ENCODE measurements at places on chromosomes 7 and 10.

DNA sequence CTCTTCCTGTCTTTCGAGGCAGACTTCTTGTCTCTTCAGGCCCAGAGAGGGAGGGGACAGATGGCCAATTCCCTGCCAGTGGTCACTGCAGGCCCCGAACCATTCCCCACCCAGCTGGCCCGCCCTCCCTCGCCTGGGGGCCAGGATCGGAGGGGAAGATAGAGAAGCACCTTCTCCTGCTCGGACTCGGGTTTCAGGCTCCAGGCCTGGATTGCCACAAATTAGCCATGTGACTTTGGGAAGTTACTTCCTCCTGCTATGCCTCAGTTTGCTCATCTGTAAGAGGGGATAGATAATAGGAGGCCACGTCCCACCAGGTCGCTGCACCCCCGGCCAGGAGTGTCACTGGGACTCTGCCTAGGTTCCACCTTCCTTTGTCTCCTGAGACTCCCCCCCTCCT is 24.8 kb upstream of the PPP2R2D start:
- no peak for DNase-seq

DNA sequence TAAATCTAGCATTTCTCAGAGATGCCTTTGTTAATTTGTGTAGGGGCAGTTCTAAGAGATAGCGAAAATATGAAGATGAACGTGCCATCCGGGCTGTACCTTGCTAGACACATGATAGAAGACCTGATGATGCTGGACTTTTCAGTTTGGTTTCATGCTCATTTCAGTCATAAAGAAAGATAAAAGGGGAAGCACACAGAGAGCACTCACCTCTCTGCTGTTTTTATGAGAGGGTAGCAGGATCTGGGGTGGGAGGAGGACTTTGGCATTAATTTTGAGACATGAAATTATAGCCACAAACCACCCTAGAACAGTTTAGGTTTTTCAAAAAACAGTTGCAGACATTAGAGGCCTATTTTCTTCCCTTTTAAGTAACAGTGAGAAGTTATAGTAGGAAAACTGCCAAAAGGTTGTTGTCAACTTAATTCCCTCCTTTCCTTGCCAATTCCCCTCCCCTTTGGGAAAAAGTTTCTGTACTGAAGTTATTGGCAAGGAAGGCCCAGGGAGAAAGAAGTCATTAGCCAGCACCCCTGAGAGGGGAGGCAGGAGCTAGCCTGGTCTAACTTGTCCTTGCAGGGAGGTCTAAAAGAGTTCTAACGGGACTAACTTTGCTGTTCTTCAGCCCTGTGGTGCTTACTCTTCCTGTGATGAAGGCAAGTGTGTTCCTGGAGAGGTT is 2.6 kb downstream of the ST7 start:
- DNase-seq: no peak

- no peak for DNase-seq
Observed at GRCh38 chr10:124004663-124005004, 88.8 kb downstream of the CHST15 start.

DNA sequence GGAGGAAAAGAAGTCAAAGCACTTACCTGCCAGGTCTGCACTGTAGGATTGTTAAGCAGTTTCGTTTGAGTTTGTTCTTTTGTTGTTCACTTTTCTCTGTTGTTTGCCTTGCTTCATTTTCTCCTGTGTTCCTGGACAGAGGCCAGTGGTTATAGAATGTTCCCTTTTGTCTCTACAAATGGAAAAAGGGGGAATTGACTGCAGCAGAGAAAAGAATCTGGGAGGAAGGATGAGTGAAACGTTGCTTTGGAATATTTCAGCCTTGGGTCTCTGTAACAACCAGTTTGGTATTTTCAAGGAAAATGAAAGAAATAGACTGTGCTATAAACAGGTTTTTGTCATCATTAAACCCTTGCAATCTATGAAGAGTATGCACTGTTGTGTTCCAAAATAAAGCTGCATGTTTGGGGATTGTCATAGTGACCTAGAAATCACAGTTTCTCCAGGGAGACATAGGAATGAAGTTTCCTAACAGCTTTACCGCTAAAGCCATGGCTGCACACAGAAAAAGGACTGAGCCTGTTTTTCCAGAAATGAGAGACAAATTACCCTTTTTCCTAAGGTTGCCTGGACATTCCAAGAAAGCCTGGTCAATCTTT is 60.8 kb upstream of the HABP2 start:
- DNase-seq: no peak

GRCh38 chr7:45902820-45903219 is 14.5 kb downstream of the IGFBP1 start:
- DNase-seq: no peak

GRCh38 chr10:73480158-73480557 is 15.7 kb downstream of the PPP3CB start:
- DNase-seq: no peak

GRCh38 chr7:24924375-24924774 is 55.6 kb downstream of the OSBPL3 start:
- no peak for DNase-seq

DNA sequence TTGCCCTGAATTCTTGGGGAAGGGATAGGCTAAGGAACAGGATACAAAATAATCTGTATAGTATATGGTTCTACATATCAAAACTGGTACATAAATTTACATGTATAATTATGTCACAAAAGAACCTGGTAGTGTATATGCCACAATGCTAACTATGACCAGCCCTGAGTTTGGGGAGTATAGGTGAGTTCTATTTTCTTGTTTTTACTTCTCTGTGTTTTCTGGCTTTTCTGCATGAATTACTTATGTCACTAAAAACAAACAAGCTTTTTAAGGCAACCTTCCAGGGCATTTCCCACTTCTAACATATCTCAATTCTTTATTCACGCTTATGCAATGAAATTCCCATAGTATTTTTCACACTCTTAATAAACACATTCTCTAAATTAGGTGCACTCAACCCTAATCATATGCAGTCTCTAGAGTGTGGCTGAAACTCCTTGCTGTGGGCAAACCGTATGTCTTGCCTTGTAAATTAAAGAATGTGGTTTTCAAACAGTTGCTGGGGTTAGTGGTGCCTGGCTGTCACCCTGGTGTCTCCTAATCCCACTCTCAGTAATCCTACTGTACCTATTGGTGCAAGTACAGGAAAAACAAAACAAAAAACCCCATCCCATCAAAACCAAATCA is 14.0 kb upstream of the INSIG1 start:
- no peak for DNase-seq

GRCh38 chr7:95238252-95238943 is 85.9 kb downstream of the PON1 start:
- DNase-seq: no peak

DNA sequence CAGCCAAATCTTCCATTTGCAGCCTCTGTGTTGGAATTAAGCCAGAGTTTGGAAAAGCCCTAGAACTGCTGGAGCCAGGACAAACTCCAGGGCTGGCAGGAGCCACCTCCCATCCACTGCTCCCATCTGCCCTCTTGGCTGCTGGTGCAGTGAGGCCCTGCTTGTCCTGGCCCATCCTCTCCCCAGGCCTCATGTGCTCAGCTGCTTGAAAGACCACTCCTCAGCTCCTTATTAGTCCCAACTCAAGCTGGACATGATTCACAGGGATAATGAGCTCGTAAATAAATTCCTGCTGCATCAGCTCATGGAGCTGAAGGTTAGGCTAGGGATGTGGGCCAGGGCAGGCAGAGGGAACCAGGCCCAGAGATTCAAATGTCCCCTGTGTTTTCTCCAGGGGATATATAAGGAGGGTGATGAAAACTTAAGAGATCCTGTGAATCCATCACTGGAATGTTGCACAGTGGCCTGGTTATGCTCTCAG is 282.8 kb downstream of the RPS24 start:
- DNase-seq: no peak

GRCh38 chr10:110636932-110637557 is 7.1 kb upstream of the RBM20 start:
- DNase-seq: no peak
